ENCODE measurements at places on chromosomes 2 and 18.

DNA sequence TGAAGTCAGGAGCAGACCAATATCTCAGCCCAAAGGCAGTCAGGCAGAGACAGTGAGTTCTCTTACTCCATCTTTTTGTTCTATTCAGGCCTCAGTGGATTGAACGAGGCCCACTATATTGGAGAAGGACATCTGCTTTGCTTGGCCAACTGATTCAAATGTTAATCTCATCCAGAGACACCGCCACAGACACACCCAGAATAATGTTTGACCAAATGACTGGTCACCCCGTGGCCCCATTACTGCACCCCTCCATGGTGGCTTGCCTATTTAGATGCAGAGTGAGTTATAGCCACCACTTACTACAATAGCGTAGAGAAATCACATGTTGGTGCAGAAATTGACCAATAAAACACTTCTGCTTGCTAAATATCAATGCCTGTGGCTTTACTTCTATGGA, 88.1 kb downstream of the HRH4 start:
- H3K27ac ChIP-seq, result no peak overlapping the region
- no peaks in the 10 kb centered on the region for H3K27me3 ChIP-seq
- H3K4me3 ChIP-seq, result no peak overlapping the region
- H3K4me1 ChIP-seq, result no peaks in the 10 kb centered on the region

DNA sequence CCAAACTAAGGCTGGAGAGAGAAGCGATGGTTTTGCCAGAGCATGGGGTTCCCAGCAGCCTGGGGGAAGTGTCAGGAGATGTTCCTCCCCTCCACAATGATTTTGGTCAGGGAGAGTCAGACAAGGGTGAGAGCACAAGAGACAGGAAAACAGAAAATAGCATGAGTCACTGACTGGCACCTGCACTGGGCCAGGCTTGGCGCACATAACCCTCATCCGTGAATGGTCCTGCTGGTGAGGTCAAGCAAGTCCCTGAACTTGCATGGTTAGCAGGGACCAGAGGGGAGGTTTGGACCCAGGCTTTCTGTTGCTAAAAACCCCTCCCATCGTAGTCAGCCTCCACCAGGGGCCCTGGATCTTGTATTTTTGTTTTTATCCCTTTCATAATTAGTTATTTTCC, 174.5 kb upstream of the MYT1L start:
- H3K27me3 ChIP-seq, result no peaks in the 10 kb centered on the region
- H3K4me3 ChIP-seq, result no peak overlapping the region
- H3K4me1 ChIP-seq, result no peaks in the 10 kb centered on the region
- H3K27ac ChIP-seq, result no peak overlapping the region
- no peak for DNase-seq

GRCh38 chr2:191015239-191015638, 1.3 kb upstream of the STAT1 start:
- no peak overlapping the region for H3K4me3 ChIP-seq
- no peaks in the 10 kb centered on the region for H3K36me3 ChIP-seq
- no peak for DNase-seq
- no peak overlapping the region for H3K27ac ChIP-seq
- H3K4me1 ChIP-seq, result peaks cover 2% of the 10 kb centered on the region

- H3K4me1 ChIP-seq, result no peaks in the 10 kb centered on the region
- H3K36me3 ChIP-seq, result no peaks in the 10 kb centered on the region
- H3K27ac ChIP-seq, result no peak overlapping the region
- DNase-seq, result no peak
- no peak overlapping the region for H3K4me3 ChIP-seq
- no peaks in the 10 kb centered on the region for H3K27me3 ChIP-seq
Observed at GRCh38 chr18:12441475-12442034, 33.8 kb downstream of the PRELID3A start.

DNA sequence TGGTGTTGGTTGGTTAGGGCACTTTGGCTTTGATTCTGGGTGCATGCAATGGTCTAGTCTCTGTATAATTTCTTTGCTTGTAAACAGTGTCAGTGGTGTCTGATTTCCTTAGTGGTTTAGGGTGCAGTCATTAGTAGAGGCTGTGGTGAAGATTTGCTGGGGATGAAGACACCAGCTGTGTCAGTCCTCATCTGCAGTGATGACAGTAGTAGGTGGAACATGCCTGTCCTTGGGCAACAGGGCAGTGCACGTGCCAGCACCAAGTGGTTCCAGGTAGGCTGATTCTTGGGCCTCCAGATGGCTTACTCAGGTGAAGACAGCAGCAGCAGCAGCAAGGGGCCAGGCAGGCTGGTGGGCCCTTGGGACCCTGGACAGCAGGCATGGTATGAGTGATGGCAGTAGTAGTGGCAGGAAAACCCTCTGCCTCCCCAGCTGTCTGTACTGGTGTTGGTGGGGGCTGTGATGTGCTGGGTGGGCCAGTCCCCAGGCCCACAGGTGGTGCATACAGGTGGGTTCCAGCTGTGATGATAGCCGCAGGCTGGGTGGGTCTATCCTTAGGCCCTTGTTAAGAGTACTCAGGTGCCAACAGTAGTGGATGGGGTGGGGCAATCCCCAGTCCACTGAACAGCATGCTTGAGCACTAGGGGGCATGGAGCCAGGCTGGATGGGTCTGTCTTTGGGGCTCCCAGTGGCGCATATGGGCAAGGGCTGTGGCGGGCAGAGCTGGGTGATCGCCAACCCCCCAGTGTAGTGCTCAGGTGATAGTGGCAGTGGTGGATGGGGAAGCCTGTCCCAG, 140.7 kb upstream of the THUMPD2 start:
- no peak overlapping the region for H3K4me3 ChIP-seq
- peaks cover 4% of the 10 kb centered on the region for H3K4me1 ChIP-seq
- H3K27ac ChIP-seq, result no peak overlapping the region
- H3K36me3 ChIP-seq, result no peaks in the 10 kb centered on the region

- no peak overlapping the region for H3K4me3 ChIP-seq
- H3K36me3 ChIP-seq, result no peaks in the 10 kb centered on the region
- peaks cover 3% of the 10 kb centered on the region for H3K4me1 ChIP-seq
Observed at GRCh38 chr18:3380384-3380961, 69.5 kb upstream of the TGIF1 start.

- H3K4me1 ChIP-seq, result no peaks in the 10 kb centered on the region
- H3K27me3 ChIP-seq, result no peaks in the 10 kb centered on the region
- H3K36me3 ChIP-seq, result no peaks in the 10 kb centered on the region
Observed at GRCh38 chr2:31511376-31511775, 69.4 kb downstream of the SRD5A2 start.

- H3K4me3 ChIP-seq, result no peak overlapping the region
- no peak overlapping the region for H3K27ac ChIP-seq
- DNase-seq, result no peak
- H3K27me3 ChIP-seq, result no peaks in the 10 kb centered on the region
- no peaks in the 10 kb centered on the region for H3K4me1 ChIP-seq
Observed at GRCh38 chr2:122422384-122422991, 667.0 kb downstream of the TSN start.

- no peak overlapping the region for H3K4me3 ChIP-seq
- no peak overlapping the region for H3K27ac ChIP-seq
- DNase-seq, result no peak
- H3K4me1 ChIP-seq, result no peaks in the 10 kb centered on the region
- no peaks in the 10 kb centered on the region for H3K36me3 ChIP-seq
- H3K27me3 ChIP-seq, result no peaks in the 10 kb centered on the region
Observed at GRCh38 chr2:168601741-168602140, 145.7 kb downstream of the CERS6 start.

- H3K4me1 ChIP-seq, result no peaks in the 10 kb centered on the region
- H3K27me3 ChIP-seq, result no peaks in the 10 kb centered on the region
- no peak overlapping the region for H3K27ac ChIP-seq
- H3K4me3 ChIP-seq, result no peak overlapping the region
- DNase-seq, result no peak
Observed at GRCh38 chr18:6170604-6171003, 244.1 kb downstream of the L3MBTL4 start.

- no peak overlapping the region for H3K27ac ChIP-seq
- H3K4me1 ChIP-seq, result no peaks in the 10 kb centered on the region
- no peaks in the 10 kb centered on the region for H3K36me3 ChIP-seq
Observed at GRCh38 chr2:56107502-56108220, 76.1 kb upstream of the CCDC85A start.

DNA sequence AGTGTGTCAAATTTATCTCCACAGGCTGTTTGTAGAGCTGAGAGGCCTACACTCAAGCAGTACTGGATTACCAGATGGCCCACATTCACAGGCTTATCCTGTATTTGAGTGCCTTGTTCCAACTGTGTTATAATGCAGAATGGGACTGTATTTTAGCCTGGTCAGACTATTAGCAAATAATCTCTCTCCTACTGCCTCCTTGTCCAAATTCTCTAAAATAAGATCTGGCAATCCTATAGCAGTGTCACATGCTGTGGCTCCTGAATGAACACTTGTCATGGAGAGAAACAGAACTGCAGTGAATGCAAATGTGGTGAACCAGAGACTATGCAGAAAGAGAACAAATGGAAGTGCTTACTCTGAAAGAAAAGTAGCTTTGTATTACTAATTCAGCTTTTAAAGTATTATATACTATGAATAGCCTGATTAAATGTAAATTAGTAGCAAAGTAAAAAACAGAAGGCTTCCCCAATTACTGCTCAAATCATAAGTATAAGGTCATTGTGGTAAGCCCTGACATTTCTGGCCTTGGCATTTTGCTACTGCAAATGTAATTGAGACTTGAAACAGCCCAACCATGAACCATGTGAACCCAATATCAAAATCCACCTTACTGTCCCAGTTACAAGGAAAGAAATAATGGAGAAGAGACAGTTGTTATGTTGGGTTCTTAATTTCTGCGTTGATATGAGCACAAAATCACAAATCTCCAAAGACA, 80.0 kb downstream of the MAP4K3 start:
- no peak overlapping the region for H3K27ac ChIP-seq
- H3K4me1 ChIP-seq, result no peaks in the 10 kb centered on the region
- no peaks in the 10 kb centered on the region for H3K27me3 ChIP-seq
- H3K4me3 ChIP-seq, result no peak overlapping the region
- no peak for DNase-seq

DNA sequence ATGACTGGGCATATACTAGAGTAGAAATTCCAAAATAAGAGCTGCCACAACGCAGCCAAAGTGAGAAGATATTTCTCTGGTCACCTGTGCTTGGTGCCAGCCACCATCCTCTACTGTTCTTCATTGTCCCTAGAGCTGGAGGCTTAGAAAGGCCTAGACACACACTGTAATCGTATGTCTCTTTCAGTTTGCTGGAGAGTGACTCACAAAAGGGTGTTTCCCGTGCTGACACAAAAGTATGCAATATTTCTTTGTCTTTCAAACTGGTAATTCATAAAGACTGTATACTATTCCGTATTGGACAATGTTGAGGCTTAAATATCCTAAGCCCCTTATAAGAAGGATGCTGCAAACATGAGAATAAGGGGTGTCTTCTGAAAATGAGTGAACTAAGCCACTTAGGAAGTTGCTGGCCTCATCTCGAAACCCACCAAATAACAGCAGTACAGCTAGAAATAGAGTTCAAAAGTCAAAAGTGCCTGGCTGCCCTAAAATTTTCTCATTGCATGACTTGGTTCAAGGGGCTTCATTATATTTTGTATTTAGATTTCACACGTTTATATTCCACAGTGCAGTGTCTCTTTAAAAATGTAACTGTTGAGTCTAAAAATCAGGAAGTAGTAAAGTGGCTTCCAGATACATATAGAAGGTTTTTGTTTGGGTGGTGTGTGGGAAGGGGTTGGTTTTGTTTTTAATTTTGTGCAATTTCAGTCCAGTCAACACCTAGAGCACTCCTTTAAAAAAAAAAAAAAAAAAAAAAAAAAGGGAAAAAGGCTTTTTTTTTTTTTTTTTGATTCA, 601.1 kb downstream of the ARHGAP15 start:
- H3K4me1 ChIP-seq, result no peaks in the 10 kb centered on the region
- H3K4me3 ChIP-seq, result no peak overlapping the region
- no peak for DNase-seq
- H3K36me3 ChIP-seq, result no peaks in the 10 kb centered on the region
- H3K27me3 ChIP-seq, result no peaks in the 10 kb centered on the region
- H3K27ac ChIP-seq, result no peak overlapping the region

GRCh38 chr2:230930149-230930780, 5.2 kb upstream of the GPR55 start:
- no peak for DNase-seq
- H3K4me1 ChIP-seq, result no peaks in the 10 kb centered on the region
- H3K27me3 ChIP-seq, result no peaks in the 10 kb centered on the region
- no peaks in the 10 kb centered on the region for H3K36me3 ChIP-seq

GRCh38 chr2:130920415-130921163, 83.9 kb downstream of the ARHGEF4 start:
- no peaks in the 10 kb centered on the region for H3K36me3 ChIP-seq
- H3K4me1 ChIP-seq, result no peaks in the 10 kb centered on the region
- H3K27me3 ChIP-seq, result no peaks in the 10 kb centered on the region

- H3K4me3 ChIP-seq, result no peak overlapping the region
- no peaks in the 10 kb centered on the region for H3K36me3 ChIP-seq
- H3K27ac ChIP-seq, result no peak overlapping the region
- H3K4me1 ChIP-seq, result no peaks in the 10 kb centered on the region
- no peak for DNase-seq
Observed at GRCh38 chr2:98901291-98901690, 34.7 kb downstream of the CRACDL start.

- no peaks in the 10 kb centered on the region for H3K36me3 ChIP-seq
- H3K4me3 ChIP-seq, result no peak overlapping the region
- no peak for DNase-seq
Observed at GRCh38 chr2:187686416-187687024, 132.3 kb upstream of the TFPI start.

- no peak overlapping the region for H3K4me3 ChIP-seq
- peak; percentile 35 for DNase-seq
- no peaks in the 10 kb centered on the region for H3K36me3 ChIP-seq
- no peak overlapping the region for H3K27ac ChIP-seq
Observed at GRCh38 chr2:68282811-68283418, 30.6 kb upstream of the PPP3R1 start.

GRCh38 chr2:197804049-197804757, at the start of gene PLCL1:
PLCL1 (plus strand) TSS chr2:197804593.
- no peak within 1 kb of the TSS for H3K27ac ChIP-seq
- peak; percentile 96 for DNase-seq
- peaks cover 3% of the 10 kb centered on the region for H3K4me1 ChIP-seq
- no peaks in the 10 kb centered on the region for H3K36me3 ChIP-seq
- no peak within 1 kb of the TSS for H3K4me3 ChIP-seq

- no peak overlapping the region for H3K4me3 ChIP-seq
- H3K27me3 ChIP-seq, result no peaks in the 10 kb centered on the region
- no peak for DNase-seq
- no peaks in the 10 kb centered on the region for H3K4me1 ChIP-seq
- no peaks in the 10 kb centered on the region for H3K36me3 ChIP-seq
Observed at GRCh38 chr2:84494070-84494469, 22.2 kb upstream of the DNAH6 start.

- H3K27ac ChIP-seq, result no peak overlapping the region
- no peaks in the 10 kb centered on the region for H3K27me3 ChIP-seq
- H3K36me3 ChIP-seq, result no peaks in the 10 kb centered on the region
- no peaks in the 10 kb centered on the region for H3K4me1 ChIP-seq
- DNase-seq, result no peak
- no peak overlapping the region for H3K4me3 ChIP-seq
Observed at GRCh38 chr2:60957224-60957623, 60.3 kb upstream of the PEX13 start.

GRCh38 chr2:64792300-64792699, 138.6 kb upstream of the SERTAD2 start:
- DNase-seq, result no peak
- no peaks in the 10 kb centered on the region for H3K36me3 ChIP-seq
- H3K4me3 ChIP-seq, result no peak overlapping the region
- H3K4me1 ChIP-seq, result no peaks in the 10 kb centered on the region

- no peak overlapping the region for H3K4me3 ChIP-seq
- no peaks in the 10 kb centered on the region for H3K36me3 ChIP-seq
- no peak overlapping the region for H3K27ac ChIP-seq
- DNase-seq, result no peak
Observed at GRCh38 chr18:43572163-43572562, 294.9 kb upstream of the SYT4 start.

- H3K36me3 ChIP-seq, result no peaks in the 10 kb centered on the region
- H3K4me3 ChIP-seq, result no peak overlapping the region
- DNase-seq, result peak; percentile 87
- no peak overlapping the region for H3K27ac ChIP-seq
Observed at GRCh38 chr2:112941753-112942653, 31.0 kb downstream of the IL37 start.

Measured in mesendoderm (in vitro differentiated cells).